ENCODE measurements at places on chromosomes 2 and 18.

DNA sequence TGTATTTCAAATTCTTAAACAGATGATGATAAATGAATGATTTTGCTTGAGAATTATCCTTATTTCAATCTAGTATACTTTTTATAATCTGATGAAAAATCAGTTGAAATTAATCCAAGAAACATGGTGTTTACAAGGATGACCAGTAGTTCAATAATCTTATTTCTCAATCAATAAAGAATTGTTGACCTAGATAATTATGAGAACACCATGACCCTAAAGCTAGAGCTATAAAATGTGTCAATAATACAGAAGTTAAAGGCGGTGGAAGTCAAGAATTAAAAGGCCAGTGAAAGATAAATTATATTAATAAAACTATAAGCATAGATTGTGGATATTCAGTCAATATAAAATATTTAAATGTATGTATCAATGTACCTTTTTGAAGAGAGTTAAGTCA is 667.4 kb upstream of the GCFC2 start:
- no peak for DNase-seq

DNA sequence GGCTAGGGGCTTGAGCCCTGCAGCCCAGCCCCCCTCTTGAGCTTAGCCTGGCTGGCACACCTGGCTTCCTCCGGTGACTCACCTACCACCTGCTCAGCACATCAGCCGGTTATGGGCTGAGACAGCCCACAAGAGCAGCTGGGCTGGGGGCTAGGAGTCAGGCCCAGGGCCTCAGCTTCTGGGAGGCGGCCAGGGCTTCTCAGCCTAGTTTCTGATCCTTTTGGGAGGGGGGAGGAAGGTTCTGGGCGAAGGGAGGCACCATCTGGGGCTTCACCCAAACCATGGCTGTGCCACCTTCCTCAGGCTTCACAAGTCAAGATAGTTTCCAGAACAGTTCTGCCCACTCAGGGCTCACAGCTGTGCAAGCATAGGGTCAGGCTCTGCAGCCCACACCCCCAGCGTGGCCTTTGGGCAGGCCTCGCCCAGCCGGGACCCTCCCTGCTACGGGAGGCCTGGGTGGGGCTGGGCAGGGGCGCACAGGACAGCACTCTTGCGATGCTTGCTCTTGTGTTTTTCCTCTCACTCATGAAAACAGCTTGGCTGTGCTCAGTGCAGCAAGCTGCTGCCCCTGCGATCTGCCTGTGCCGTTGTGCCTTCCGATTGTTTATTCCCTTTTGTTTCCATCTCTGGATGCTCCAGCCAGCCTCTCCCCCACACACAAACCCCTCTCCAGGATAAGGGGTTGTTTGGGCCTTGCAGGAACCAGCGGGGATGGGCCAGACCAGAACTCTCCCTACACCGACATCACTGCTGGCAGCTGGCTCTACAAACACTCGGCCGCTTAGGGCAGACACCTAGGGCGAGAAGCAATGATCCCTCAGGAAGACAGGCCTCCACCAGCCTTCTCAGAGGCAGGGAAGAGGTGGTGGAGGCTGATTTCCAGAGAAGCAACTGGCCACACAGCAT is 26.1 kb upstream of the SEMA4C start:
- DNase-seq = no peak

DNA sequence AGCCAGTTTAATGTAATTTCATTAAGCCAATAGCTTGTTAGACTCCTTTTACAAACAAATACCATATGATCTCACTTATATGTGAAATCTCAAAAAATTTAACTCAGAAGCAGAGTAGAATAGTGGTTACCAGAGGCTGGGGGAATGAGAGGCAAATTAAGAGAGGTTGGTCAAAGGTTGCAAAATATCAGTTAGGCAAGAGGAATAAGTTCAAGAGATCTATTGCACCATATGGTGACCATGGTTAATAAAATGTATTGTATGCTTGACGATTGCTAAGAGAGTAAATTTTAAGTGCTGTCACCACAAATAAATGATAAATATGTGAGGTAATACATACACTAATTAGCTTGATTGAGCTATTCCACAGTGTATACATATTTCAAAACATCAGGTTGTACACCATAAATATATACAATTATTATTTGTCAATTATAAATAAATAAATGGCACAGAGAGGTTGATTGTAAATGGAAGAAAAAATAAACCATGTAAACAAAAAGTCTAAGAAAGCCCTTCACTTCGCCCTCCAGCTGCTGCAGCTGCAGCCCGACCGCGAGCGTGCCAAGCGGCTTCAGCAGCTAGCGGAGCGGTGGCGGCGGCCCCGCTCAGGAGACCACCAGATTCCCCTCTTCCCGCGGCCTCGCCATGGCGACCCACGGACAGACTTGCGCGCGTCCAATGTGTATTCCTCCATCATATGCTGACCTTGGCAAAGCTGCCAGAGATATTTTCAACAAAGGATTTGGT is 23.0 kb upstream of the ACTR2 start:
- DNase-seq = peak; percentile 37

GRCh38 chr2:118698564-118698963 is 148.9 kb downstream of the EN1 start:
- DNase-seq = no peak

- DNase-seq = no peak
Observed at GRCh38 chr18:61949946-61950345, 57.1 kb upstream of the RNF152 start.

DNA sequence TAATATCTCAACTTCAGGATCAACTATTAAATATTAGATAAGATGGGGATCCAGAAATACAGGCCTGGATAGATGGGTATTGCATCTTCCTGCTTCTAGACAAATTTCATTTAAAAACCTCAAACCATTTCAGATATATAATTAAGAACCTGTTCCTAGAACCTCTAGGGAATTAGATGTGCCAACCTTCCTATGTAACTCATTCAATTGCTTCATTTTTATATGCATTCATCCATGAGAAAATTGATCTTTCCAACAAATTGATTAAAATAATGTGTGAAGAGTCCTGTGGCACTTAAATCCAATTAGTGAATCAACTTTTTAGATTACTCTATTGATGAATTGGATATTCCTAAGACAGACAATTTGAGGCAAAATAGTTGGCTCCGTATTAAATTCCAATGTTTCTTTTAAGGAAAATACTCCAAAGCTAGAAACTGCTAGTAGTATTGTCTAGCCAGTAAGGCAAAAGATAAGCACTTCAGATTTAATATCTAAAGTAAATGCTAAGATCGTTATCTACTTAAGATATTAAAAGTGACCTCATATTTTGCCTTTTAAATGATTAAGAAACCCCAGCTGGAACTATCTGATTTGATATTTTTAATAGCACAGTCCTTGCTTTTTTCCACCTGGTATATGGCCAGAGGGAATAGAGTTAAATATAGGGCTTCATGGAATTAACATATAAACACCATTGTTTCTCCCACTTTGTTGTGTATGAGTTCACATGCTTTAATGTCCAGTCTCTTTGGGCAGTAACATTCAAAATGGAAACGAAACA is 35.8 kb downstream of the DARS1 start:
- DNase-seq = no peak

DNA sequence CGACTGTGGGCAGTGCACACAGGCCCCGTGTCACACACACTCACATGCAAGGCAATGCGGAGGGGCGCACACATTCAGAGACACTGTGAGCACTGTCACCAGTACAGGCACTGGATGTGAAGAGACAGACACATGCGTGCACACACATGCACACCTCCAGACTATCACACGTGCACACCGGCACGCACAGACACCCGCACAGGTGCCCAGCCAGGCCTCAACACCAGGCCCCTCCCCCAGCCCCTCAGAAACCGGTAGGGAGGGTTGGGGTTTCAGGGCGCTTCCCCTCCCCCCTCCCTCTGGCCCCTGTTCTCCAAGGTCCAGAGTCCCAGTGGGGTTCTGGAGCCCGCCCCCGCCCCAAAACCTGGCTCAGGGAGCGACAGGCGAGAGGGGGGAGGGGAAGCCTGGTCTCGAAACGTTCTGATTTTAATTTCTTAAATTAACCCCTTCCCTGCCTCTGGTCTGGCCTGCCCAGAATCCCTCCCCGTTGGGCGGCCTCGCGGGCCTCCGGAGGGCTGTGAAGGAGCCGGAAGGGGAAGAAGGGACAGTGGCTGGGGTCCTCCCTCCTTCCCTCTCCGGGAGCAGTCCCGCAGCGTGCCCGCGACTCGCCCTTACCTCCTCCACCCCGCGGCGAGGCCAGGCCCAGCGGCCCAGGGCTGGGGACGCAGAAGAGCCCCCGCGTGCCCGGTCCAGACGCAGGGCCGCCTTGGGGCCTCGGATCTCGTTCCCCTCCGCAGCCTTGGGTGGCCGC is 558 bp downstream of the FBXO41 start:
- no peak for DNase-seq

- DNase-seq = no peak
Observed at GRCh38 chr2:227504700-227505099, 32.7 kb downstream of the AGFG1 start.

Measured in central memory CD4-positive, alpha-beta T cell (primary cell).